ENCODE measurements at places on chromosomes 6 and 20. TPM values are rescaled to one million over a fixed set of nuclear protein-coding genes. Genes with fewer than 3 reads are reported as not detected.

ASIP gene
- not detected for total RNA-seq

LGSN gene
- total RNA-seq, result not detected

DNA sequence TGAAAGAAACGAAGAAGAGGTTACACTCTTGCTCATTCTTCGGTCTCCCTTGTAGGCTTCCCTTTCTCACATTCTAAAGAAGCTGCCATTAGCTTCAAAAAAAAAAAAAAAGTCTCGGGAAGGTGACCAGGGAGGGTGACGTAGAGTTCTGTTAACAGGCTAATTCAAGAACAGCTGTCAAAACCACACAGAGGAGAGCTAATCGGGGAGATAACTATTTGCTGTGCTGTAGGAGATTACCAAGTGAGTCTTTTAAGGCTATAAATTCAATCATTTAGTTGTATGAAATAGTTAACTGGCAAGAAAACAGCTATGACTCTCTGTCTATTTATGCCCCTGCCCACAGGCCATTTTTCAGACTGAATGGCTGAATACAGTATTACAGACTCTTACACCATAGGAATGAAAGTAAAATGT lies 256.8 kb downstream of the SYNE1 start:
- no peak overlapping the region for H3K27ac ChIP-seq
- H3K4me1 ChIP-seq, result no peaks in the 10 kb centered on the region
- no peaks in the 10 kb centered on the region for H3K27me3 ChIP-seq
- no peak overlapping the region for H3K4me3 ChIP-seq

- peak overlapping the region; percentile 21 for H3K27ac ChIP-seq
- peaks cover 26% of the 10 kb centered on the region for H3K27me3 ChIP-seq
- peak; percentile 44 for DNase-seq
- H3K36me3 ChIP-seq, result no peaks in the 10 kb centered on the region
Observed at GRCh38 chr6:133240511-133241085, 559 bp upstream of the EYA4 start.

- DNase-seq, result no peak
- H3K27ac ChIP-seq, result no peak overlapping the region
- peaks cover 7% of the 10 kb centered on the region for H3K4me1 ChIP-seq
- H3K4me3 ChIP-seq, result no peak overlapping the region
- H3K36me3 ChIP-seq, result no peaks in the 10 kb centered on the region
- no peaks in the 10 kb centered on the region for H3K27me3 ChIP-seq
Observed at GRCh38 chr6:2968600-2969135, 2.7 kb downstream of the SERPINB6 start.

Measured in PC-9 (cell line).